ENCODE measurements at places on chromosomes 12 and 14.

DNA sequence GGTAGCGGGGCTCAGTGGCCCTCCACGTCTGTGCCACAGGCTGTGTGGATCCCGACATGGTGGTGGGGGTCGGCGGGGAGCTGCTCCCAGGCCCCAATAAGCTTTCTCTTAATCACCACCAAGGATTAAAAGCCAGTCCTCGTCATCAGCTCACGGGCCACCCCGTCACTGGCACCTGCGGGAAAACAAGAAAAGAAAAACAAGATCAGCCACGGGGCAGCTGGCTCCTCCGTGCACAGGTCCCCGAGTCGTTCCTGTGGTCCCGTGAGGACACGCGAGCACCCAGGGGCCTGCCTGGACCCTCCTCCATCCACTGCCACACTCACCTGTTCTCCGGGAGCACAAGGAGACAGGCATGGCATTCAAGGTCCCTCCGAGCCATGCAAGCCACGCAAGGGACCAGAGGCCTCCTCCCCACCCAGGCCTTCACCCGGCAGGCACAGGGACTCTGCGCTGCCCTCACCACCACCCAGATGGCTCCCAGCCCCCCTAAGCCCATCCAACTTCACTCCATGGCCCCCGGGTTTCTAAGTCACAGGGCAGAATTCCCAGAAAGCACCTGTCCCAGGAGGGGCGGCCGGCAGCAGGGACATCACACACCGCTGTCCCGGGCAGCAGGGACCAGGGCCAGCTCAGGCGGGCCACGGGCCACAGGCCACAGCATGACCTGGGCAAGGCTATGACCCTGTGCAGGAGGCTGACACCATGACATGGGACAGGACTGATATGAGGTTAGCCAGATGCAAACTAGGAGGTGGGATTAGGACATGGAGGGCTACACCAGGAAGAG, 72.0 kb downstream of the NCOR2 start:
- no peak for DNase-seq

GRCh38 chr14:94850309-94851211, 80.6 kb upstream of the GSC start:
- DNase-seq = no peak

GRCh38 chr14:100469632-100470522, 117.3 kb downstream of the BEGAIN start:
- no peak for DNase-seq

DNA sequence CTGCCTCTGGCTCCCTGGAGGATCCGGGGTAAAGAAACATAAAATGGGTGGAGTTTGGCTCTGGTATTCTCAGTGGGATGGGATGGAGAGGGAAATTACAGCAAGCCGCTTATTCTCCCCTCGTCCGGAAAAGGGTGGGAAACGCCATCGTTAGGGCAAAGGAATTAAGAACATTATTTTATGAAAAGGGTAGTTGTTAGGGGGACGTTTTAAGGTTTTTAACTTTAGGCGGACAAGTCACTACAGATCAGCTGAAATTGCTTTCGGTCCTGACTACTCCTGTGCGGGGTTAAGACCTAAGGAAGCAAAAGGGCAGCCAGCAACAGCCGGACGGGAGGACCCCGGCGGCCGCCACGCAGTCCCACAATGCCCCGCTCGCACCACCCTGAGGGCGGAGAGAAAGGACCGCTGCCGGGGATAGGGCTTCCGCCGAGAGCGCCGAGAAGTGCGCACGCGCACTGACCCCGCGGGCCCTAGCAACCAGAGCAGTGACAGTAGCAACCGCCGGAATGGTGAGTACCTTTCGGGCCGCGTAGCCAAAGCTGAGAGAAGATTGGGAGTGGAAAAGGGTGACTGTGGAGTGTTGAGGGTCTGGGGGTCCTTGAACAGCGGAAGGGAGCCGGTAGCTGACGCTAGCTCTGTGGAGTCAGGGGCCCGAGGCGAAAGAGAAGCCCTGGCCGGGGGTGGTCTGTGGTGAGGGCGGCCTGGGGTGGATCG, at the start of gene DNAL1:
DNAL1 (plus strand) TSS at position 456 of the 717 bp plus-strand sequence; CDS start at position 510, 54 bp downstream.
- DNase-seq = peak; percentile 96

- peak; percentile 73 for DNase-seq
These were observed 26.2 kb upstream of the HSP90B1 start for GRCh38 chr12:103903993-103904392.

GRCh38 chr14:88616697-88617096, 53.9 kb downstream of the ZC3H14 start:
- no peak for DNase-seq

GRCh38 chr12:14999021-14999694, 26.3 kb downstream of the PDE6H start:
- peak; percentile 43 for DNase-seq

DNA sequence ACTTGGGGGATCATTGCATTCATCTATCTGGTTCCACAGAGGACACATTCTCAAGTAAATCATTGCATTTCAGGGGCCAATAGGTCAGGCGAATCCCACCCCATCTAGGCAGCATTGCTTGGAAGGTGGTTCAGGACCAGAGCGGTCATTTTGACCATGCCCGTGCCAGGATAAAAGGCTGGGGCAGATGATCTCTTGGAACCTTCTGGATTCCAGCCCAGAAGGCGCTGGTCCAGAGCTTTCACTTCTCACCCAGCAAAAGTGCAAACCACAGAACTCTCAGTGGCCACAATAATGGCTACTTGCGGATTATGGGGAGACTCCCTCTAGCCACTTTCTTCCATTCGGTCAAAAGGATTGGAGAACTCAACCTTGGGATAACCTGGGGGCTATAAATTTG, 595 bp upstream of the KRT85 start:
- DNase-seq = no peak

DNA sequence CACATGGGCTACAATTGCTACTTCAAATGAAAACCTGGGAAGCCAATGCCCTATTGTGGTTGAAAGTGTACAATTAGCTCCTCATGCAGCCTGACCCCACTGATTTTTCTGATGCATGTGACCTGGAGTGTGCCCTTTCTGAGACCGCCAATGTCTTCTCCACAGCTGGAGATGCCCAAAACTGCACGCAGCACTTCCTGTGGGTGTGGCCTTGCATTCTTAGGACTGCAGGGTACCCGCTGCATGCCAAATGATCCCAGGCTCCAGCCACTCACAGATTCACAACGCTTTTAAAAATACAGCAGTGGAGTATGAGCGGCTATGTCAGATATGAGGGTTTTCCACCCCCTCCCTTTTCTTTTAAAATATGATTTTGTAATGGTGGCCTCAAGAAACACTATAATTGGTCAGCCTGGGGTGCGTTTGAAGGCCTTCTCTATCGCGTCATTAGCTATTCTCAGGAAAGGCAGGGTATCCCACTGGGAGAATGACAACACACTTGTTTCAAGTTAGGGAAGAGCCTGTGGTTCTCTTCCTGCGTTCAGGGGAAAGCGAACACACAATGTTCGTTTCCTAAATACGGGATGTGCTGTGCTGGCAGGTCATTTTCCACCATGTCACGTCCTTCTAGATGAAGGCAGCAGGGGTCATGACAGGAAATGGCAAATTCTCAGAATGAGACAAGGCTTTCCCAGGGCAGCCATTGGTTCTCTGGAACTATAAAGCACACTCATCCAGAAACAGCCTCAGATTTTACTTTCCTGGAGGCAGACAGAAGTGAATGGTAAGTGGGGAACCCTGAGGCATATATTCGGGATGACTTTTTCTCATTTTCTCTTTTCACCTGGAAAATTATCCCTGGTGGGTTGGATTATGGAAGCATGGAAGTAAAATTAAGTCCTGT, at the start of gene APOLD1:
APOLD1 (plus strand) TSS at position 749 of the 904 bp plus-strand sequence; CDS start at position 782, 33 bp downstream.
- no peak for DNase-seq

GRCh38 chr14:37709419-37710195, 114.2 kb downstream of the TTC6 start:
- DNase-seq = peak; percentile 33

DNA sequence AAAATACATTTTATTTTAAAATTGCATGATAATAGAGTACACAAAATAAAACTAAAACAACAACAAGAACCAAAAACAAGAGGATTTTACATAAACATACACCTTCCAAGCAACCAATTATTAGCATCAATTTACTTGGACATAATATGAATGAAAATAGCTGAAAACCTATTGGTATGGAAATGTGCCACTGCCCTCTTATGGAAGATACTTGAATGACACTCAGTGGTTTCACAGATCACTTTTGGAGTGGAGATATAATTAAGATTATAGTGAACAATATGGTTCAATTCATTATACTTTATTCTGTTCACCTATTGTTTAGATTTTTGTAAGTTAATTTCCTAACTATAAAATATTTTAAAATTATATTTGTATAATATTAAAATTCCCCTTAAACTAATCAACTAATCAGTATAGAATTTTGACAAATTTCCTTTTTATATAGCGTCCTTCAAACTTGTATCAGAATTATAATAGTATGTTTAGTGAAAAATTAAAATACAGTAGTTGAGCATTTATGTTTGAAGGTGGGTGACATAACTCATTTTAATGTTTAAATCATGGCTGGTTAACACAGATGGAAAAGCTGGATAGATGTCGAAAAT, 70.1 kb downstream of the SLC6A15 start:
- DNase-seq = peak; percentile 74

DNA sequence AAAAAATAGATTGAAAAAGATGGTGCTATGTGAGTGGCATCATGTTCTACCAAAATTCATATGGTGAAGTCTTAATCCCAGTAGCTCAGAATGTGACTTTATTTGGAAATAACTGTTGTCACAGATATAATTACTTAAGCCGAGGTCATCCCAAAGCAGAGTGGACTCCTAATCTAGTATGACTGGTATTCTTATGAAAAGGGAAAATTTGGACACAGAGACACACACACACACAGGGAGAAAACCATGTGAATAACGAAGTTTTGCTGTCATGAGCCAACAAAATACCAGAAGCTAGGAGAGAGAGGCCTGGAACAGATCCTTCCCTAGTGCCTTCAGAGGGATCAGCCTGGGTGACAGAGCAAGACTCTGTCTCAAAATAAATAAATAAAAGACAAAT, 62.6 kb downstream of the FAR2 start:
- no peak for DNase-seq

GRCh38 chr12:124947013-124947412, 32.6 kb upstream of the UBC start:
- DNase-seq = no peak

DNA sequence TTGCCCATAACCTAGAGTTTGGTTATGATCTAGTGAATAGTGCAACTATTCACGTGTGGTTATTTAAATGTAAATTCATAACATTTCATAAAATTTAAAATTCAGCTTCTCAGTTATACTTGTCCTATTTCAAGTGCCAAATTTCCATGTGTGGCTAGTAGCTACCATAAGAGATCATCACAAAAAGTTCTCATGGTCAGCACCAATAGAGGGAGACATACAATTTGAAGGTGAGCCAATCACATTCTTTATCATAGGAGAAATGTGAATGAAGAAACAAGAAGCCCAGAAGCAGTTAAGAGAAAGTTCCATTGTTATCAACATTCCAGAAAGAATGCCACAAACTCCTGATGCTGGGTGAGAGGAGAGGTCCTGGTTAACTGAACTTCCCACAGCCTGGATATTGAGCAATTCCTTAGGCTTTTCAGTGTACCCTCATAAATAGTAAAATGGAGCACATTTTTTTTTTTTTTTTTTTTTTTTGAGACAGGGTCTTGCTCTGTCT, 892.9 kb upstream of the USP15 start:
- DNase-seq = no peak

DNA sequence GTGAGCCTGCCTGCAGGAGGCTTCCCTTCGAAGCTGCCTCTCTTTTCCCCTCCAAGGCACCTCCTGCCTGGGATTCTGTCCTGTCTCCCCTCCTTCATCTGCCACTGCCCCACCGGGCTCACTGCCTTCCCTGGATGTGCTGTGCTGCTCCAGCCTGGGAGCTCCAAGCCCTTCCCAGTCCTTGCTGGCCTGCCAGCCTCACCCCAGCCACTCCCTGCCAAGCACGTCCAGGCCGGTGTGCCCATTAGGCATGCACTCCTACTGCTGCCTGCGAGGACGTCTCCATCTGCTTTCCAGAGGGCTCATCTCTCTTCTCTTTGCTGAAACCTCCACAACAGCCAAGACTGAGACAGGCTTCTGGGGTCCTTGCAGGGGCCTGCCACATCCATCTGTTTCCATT, 8.4 kb upstream of the SLC25A47 start:
- no peak for DNase-seq

- peak; percentile 89 for DNase-seq
These were observed 83.2 kb upstream of the HMGA2 start for GRCh38 chr12:65740873-65741600.

DNA sequence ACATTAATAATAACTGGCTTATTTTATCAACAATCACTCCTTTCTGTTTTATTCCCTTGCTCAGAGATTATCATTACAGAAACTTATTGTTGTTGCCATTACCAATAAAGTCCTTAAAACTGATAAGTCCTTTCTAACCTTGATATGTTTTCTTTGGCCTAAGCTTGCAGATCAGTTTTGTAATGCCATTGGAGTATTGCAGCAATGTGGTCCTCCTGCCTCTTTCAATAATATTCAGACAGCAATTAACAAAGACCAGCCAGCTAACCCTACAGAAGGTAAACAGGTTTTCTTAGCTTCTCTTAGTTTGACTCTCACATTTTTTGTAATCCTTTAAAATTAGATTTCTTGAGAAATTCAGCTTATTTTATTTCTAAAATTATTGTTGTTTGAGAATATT, 3.9 kb downstream of the MED21 start:
- DNase-seq = no peak
